NCI-H1092 (cell line): ENCODE measurements at places on chromosomes 6 and 20.

DNA sequence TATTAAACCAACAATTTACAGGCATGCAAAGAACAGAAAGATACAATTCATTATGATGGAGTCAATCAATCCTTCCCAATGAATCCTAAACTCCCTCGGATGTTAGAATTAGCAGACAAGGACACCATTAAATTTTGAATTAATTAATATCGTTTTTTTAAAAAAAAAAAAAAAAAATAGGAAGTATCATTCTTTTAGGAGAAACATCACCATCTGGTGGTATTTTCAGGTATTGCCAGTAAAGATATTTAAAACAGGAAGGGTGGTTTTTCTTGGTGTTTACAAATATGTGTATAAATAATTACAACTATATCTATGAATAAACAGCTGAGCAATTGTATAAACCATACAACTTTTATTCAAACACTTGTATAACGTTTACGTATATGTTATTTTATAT is 564.4 kb downstream of the HAO1 start:
- no peak for DNase-seq

DNA sequence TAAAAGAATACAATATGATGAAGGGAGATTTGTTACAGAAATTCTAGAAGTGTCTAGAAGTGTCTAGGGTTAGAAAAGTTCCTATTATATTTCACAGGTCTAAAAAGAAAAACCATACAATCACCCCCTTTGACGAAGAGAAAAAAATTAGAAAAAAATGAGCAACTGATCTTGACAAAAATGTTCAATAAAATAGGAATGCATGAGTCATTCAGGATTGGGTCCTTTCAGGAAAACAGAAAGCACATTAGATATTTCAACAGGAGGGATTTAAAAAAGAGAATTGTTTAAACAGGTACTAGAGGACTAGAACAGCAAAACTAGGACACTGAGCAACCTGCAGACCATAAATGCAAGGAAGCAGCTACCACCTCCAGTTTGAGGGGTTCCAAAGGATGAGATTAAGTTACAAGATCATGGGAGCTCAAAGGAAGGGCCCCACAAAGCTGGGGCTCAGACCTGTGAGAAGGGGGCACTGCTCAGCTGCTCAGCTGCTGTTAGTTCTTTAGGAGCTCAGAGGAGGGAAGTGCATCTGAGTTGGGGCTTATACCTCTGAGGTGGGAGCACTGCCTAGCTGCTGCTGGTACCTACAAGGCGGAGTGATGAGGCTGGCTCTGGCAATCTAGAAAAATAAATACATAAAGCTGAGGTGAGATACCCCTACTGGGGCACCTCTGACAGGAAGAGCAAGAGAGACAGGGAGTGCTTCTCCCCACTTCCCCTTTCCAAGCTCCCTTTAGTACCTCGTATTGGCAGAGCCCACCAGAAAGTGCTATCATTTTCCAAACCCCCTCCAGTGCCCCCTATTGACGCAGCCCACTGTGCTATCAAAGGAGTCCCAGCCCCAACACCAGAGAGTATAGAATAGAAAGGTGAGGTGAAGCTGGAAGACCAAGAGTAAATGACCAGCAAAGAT is 27.1 kb upstream of the BEND6 start:
- no peak for DNase-seq

DNA sequence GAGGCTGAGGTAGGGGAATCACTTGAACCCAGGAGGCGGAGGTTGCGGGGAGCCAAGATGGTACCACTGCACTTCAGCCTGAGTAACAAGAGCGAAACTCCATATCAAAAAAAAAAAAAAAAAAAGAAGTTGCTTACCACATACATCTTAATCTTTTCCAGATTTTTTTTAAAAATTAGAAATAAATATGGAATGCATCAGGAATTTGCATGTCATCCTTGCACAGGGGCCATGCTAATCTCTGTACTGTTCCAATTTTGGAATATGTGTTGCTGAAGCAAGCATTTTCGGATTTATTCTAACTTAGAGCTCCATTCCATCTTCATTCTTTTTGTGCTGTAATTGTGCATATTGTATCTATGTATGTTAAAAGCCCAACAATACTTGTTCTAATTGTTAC is 62.5 kb downstream of the TRPC4AP start:
- DNase-seq = no peak

GRCh38 chr6:33613795-33614168 is 7.3 kb upstream of the ITPR3 start:
- DNase-seq = no peak
